Kidney (tissue), 22 donors: ENCODE measurements at places on chromosomes 6 and 20. TPM values are rescaled to one million over a fixed set of nuclear protein-coding genes. Genes with fewer than 3 reads are reported as not detected.

The SCAND1 gene
- 74.7 TPM for total RNA-seq

The NINL gene
- 25.2 TPM for total RNA-seq

The PLCB4 gene
- total RNA-seq, result 17.7 TPM

The GPR6 gene
- not detected for total RNA-seq

The PSORS1C1 gene
- total RNA-seq, result 3.6 TPM

The TCP11 gene
- 0.50 TPM for total RNA-seq

The RBPJL gene
- not detected for total RNA-seq

The FAM162B gene
- 4.3 TPM for total RNA-seq

The SNRPB gene
- 118 TPM for total RNA-seq

The ZHX3 gene
- 153 TPM for total RNA-seq

The SLC12A5 gene
- 2.0 TPM for total RNA-seq

The CALHM5 gene
- total RNA-seq, result 1.3 TPM

The NECAB3 gene
- 19.7 TPM for total RNA-seq

The HSPA1L gene
- total RNA-seq, result 1.7 TPM

The OOEP gene
- total RNA-seq, result 0.35 TPM

The RPP40 gene
- 3.7 TPM for total RNA-seq

The SIRPB2 gene
- total RNA-seq, result 8.2 TPM

The PDE7B gene
- 15.4 TPM for total RNA-seq

The FAM83D gene
- total RNA-seq, result 0.79 TPM

The CDH26 gene
- total RNA-seq, result 2.4 TPM

The LAMA4 gene
- 20.7 TPM for total RNA-seq

The OR2H2 gene
- total RNA-seq, result not detected

The TUBB2A gene
- 49.8 TPM for total RNA-seq

The KIAA1586 gene
- 13.7 TPM for total RNA-seq

The UNC5CL gene
- 53.7 TPM for total RNA-seq

The SLC22A2 gene
- 27.9 TPM for total RNA-seq

The LY6G6D gene
- not detected for total RNA-seq

The BHLHE23 gene
- total RNA-seq, result not detected

The ZBTB9 gene
- 11.5 TPM for total RNA-seq

The MYT1 gene
- total RNA-seq, result not detected

The VSX1 gene
- total RNA-seq, result 0.41 TPM

The L3MBTL1 gene
- 16.2 TPM for total RNA-seq

The MATN4 gene
- 0.19 TPM for total RNA-seq

The RPN2 gene
- total RNA-seq, result 175 TPM

The EBF4 gene
- total RNA-seq, result 10.2 TPM

The PROCR gene
- total RNA-seq, result 24.5 TPM

The ZFAND3 gene
- total RNA-seq, result 104 TPM

The LRRN4 gene
- total RNA-seq, result 89.3 TPM

The FAM209B gene
- total RNA-seq, result not detected

The SDC4 gene
- 397 TPM for total RNA-seq

The ZNF217 gene
- total RNA-seq, result 60.9 TPM

The TOX2 gene
- 5.9 TPM for total RNA-seq

The ZBTB12 gene
- 3.4 TPM for total RNA-seq

The DAAM2 gene
- total RNA-seq, result 19.8 TPM

The TGM3 gene
- total RNA-seq, result 0.13 TPM

The SLC26A8 gene
- total RNA-seq, result 0.22 TPM

The ZSCAN31 gene
- 6.3 TPM for total RNA-seq

The TPD52L1 gene
- total RNA-seq, result 69.1 TPM

The VGLL2 gene
- not detected for total RNA-seq

The RAMACL gene
- 1.9 TPM for total RNA-seq

The KHDC1 gene
- total RNA-seq, result 1.0 TPM

The SOX12 gene
- total RNA-seq, result 12.7 TPM

The DNMT3B gene
- total RNA-seq, result 2.9 TPM

The TFAP2C gene
- 1.4 TPM for total RNA-seq

The GDAP1L1 gene
- not detected for total RNA-seq
